Left kidney (tissue), 8 donors: ENCODE measurements at places on chromosomes 5 and 9.

- DNase-seq, result no peak
These were observed 99.5 kb downstream of the FBXW11 start for GRCh38 chr5:171906703-171907590.

DNA sequence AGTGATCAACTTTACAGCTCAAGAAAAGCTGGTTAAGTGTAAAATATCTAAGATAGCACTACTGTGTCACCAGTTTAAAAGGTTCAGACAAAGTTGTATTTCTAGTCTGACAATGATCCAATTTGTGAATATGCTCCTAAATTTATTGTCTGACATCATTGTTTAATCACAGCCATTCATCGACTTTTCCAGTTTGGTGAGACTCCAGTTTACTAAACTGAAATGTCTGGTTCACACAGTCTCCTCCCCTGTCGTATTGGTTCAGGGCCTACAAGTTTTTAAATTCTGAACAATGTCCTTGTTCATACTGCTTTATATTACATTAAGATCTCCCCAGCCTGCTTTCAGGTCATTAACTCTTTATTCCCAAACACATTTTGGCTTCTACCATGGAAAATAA lies 161.4 kb downstream of the CHSY3 start:
- no peak for DNase-seq

DNA sequence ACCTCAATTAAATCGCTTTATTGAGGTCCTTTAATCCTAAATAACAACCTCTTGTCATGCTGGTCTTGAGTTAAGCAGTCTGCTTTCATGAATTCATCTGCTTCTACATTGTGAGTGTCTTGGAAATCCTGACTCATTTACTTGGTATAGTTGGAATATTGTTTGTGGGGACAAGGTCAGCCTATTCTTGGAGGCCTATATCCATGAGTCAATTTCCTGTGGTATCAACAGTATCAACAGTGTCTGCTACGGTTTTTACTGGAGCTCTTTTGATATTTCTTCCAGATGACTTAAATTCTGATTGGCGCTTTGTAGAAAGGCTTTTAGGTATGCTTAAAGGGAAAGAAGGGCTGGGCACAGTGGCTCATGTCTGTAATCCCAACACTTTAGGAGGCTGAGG lies 71.2 kb upstream of the PARP8 start:
- DNase-seq, result no peak

DNA sequence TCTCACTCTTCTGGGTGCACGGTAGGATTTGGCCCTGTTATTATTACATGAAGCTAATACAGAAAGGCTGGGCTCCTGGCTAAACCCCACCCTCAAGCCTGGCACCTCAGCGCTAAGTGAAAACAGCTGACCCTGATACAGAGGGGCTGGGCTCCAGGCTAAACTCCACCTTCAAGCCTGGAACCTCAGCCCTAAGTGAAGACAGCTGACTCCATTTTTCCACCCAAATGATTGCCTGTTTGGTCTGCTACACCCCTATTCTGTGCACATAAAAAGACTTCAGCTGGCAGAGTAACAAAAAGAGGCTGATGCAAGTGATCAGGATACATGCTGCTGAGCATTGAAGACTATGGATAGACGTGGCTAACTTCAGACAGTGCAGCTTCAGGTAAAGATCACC lies 148.4 kb upstream of the CLINT1 start:
- no peak for DNase-seq

GRCh38 chr5:99068944-99069650 lies 140.3 kb upstream of the CHD1 start:
- no peak for DNase-seq

DNA sequence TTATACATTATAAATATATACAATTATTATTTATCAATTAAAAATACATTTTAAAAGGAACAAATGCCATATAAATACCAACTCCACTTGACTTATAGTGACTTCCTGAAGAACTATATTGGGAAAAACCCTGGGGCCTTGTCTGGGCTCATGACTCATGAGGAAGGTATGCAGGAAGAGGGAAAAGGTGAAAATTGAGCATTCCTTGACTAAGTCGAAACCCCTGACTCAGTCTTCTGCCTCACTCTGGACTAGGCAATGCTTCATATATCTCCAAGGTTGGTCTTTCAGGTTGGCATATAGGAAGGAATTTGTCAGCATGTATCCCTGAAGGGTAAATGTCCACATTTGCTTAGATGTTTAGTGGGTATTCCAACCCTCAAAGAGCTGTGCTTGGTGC lies 78.5 kb downstream of the SH3TC2 start:
- no peak for DNase-seq

GRCh38 chr5:133123297-133123696 lies 71.5 kb downstream of the HSPA4 start:
- no peak for DNase-seq

DNA sequence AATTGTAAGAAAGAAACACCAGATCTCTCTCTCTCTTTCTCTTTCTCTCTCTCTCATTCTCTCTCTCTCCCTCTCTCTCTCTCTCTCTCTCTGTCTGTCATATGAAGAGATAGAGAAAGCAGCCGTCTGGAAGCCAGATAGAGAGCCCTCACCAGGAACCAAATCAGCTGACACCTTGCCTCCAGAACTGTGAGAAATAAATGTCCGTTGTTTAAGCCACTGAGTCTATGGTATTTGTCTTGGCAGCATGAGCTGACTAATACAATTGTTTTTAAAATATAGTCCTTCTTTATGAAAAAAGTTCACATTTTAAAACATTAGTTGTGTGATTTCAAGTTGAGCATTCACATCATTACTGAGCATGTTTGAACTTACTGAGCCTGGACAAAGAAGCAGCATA lies 275.6 kb downstream of the CETN3 start:
- no peak for DNase-seq

GRCh38 chr9:115746496-115746895 lies 407.1 kb upstream of the PAPPA start:
- no peak for DNase-seq

- no peak for DNase-seq
These were observed 241.5 kb downstream of the AUH start for GRCh38 chr9:91120200-91120599.

DNA sequence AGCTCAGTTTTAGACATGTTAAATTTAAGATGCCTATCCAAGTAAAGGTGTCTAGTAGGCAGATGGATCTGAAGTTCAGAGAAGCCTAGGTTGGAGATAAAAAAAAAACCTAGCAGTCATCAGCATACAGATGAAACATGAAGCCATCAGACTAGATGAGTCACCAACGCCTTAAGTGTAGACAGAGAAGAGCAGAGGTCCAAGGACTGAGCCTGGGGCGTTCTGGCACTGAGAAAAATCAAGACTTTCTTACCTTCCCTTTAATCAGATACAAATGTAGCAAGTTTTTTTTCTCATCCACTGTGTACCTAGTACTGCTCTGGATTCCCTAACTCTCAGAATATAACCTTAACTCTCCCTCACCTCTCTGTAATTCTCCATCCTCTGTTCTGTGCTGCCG lies 97.3 kb downstream of the SIL1 start:
- no peak for DNase-seq

DNA sequence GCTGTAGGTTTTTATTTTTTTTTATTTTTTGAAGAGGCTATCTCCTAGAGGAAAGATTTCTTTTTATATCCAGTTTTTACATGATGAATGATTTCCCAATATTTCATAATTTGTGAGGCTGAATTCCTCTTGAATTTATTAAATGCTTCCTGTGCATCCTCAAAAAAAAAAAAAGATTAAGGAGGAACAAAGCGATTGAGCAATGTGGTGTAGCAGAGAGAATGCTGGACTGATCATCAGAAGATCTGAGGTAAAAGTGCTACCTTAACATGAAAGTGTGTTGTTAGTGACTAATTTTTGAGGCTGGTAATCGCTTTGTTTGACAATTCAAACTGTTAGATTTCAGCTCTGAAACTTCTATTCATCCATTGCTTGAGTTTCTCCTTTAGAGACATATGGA lies 125.1 kb downstream of the ESM1 start:
- no peak for DNase-seq

- DNase-seq, result no peak
These were observed 183.9 kb downstream of the BARX1 start for GRCh38 chr9:93771276-93771675.

GRCh38 chr9:35688558-35689541 lies 875 bp downstream of the TPM2 start:
- DNase-seq, result no peak

DNA sequence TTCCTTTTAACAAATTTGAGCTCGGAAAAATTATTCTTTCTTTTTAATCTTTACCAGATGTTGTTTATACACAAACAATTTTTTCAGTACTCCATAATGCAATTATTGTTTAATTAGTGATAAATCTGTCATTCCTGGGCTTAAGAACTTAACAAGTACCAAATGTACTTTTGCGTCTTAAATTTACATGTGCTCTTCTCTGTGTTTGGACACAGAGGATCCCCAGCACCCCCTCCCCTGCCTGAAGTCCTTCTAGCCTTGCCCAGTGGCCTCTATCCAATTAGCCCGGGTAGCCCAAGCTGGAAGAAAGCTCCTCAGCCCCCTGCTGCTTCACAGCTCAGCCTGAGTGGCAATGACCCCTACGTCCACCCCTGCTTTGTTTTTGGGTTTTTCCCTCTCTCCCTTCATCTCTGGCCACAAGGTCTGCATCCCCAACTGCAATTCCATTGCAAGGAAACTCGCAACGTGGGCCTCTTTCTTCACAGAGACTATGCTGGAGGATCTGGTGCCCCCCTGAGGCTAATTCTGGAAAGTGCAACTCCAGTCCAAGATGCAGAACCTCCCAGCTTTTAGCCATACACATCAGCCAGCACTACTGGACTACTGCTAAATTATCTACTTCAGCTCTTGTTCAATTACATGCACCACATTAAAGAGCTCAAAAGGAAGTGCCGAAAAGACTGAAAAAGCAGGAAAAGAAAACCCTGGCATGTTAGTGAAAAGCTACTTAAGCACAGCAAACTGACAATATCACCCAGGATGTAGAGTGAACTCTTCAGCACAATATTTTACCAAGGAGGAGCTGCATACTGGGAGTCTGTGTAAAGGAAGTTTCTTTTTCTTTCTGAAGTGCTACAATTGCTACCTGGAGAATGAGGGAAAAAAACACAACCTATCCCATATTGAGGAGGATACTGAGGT lies 186.2 kb downstream of the FANCC start:
- peak; percentile 80 for DNase-seq

DNA sequence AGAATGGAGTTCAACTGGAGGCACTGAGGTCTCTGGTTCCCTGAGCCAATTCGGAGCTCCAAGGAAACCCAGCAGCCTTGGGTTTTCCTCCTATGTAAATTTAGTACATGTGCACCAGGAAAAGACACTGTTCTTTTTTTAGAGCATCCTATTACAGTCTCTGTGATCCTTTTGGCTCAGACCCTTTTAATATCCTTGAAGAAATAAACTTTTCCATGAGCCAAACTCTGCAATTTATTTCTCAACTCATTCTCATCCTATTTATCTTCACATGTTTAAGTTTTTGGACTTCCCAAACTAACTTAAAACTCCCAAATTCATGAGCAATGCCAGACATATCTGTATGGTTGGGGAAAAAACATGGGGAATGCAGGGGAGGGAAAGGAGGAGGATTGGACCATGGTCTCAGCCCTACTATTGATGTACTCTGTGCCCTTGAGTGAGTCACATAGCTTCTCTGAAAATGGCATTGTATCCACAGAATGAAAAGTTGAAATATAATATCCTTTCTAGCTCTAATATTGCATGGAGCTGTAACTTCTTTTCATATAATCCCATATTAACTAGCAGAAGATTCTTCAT lies 76.6 kb downstream of the PAPPA start:
- no peak for DNase-seq

GRCh38 chr9:129954868-129955550 lies 88.0 kb downstream of the FNBP1 start:
- DNase-seq, result no peak

- DNase-seq, result no peak
These were observed 30.1 kb downstream of the UBE2QL1 start for GRCh38 chr5:6478793-6479192.

DNA sequence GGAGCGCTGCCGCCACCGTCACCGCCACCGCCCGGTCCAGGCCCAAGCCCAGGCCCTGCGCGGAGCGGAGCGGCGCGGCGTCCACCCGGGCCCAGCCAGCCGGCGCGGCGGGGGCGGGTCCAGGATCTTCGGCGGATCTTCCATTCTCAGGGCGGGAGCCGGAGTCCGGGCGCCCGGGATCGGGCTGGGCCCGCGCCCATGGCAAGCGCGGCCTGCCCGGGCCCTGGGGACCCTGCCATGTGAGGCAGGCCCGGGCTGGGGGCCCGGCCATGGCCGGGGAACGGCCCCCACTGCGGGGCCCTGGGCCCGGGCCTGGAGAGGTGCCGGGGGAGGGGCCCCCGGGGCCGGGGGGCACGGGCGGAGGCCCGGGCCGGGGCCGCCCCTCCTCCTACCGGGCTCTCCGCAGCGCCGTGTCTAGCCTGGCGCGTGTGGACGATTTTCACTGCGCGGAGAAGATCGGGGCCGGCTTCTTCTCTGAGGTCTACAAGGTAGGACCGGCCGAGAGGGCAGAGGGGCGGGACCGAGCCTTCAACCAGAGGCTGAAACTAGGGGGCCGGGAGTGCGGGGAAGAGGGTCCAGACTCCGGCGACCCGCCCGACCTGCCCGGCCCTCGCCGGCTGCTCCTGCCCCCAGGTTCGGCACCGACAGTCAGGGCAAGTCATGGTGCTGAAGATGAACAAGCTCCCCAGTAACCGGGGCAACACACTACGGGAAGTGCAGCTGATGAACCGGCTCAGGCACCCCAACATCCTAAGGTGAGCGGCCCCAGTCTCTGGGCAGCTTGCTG lies 482 bp downstream of the TESK1 start:
- no peak for DNase-seq

GRCh38 chr5:8773046-8773615 lies 772.7 kb downstream of the SEMA5A start:
- no peak for DNase-seq

DNA sequence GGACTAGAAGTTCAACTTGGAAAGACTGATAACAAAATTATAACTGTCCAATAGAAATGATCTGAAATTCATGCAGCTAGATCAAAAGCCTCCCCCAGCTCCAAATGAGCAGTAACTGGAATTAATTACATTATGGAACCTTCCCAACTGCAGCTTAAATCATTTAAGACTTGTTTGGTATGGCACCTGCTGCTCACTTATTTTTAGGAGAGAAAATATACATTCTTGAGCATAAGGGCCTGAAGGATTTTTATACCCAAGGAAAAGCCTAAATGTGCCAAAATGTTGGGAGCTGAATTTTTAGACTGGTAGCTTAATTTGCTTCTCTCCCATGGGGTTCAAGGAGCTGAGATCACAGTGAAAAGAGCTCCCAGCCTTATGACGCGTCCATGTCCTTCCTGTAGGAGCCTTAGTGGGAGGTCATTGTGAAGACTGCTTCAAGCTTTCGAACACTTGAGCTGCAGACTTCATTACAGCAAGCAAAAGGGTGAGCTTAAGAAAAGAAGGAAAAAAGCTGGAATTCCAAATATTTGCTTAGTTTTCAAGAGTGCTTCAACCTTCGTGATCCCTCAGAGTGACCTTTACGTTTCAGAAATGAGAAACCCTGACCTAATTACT lies 276.0 kb downstream of the DMAC1 start:
- no peak for DNase-seq

- DNase-seq, result no peak
These were observed 15.5 kb upstream of the MEGF9 start for GRCh38 chr9:120729791-120730241.

GRCh38 chr9:93599571-93600403 lies 23.4 kb downstream of the PHF2 start:
- DNase-seq, result no peak

- no peak for DNase-seq
These were observed 46.2 kb upstream of the NKD2 start for GRCh38 chr5:962386-962785.

- DNase-seq, result no peak
These were observed 20.9 kb upstream of the ZSWIM6 start for GRCh38 chr5:61311056-61311610.

GRCh38 chr5:54883374-54884194 lies 101.8 kb downstream of the ESM1 start:
- DNase-seq, result peak; percentile 75

- no peak for DNase-seq
These were observed 28.9 kb downstream of the HSPB3 start for GRCh38 chr5:54484219-54484894.
